ENCODE measurements at places on chromosomes 16 and 17.

GRCh38 chr16:23302045-23302956 is at the start of gene SCNN1B:
Gene SCNN1B (plus strand): TSS chr16:23302302. CDS start chr16:23348600, 46,298 bp downstream.
- no peak for DNase-seq

DNA sequence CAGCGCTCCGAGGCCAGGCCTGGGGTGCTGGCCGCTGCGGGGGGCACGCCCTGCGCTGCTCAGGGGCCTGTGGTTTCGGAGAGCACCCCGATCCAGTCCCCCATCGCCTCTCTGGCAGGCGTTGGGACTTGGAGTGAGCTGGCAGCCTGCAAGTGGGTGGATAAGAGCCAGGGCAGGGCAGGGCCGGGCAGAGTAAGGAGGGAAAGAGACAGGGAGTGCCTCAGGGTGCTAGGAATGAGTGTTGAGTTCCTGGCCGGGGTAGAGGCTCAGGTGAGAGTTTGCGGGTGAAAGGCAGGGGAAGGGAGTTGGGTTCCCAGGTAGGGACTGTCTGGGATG is 1.3 kb downstream of the CDH13 start:
- no peak for DNase-seq

GRCh38 chr16:73743665-73744496 is 552.7 kb upstream of the PSMD7 start:
- DNase-seq = no peak

DNA sequence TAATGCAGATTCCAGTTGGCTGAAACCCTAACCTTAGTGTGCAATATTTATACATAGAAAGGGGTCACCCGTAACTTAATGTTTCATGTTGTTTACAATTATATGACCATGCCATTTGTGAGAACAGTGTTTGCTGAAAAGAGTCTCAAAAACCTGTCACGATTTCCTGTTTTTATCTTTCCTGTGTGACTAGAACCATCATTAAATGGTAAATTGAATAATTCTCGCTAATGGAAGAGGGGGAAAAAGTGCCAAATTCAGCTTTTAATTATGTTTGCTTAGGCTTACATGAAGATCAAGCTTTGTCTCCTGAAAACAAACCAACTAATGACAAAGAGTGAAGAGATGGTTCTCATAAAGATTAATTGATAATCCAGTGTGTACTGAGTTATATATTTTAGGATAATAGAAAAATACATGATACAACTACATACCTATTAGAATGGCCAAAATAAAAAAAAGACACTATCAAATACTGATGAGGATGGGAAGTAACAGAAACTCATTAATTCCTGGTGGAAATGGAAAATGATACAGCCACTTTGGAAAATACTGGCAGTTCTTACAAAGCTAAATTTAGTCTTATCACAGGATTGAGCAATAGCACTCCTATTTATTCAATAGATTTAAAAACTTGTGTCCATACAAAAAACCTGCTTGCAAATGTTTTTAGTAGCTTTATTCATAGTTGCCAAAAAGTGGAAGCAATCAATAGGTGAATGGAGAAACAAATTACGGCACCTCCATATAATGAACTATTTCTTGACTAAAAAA is 141.7 kb downstream of the CDK5R1 start:
- no peak for DNase-seq

GRCh38 chr17:44071198-44071520 is 624 bp downstream of the G6PC3 start:
- no peak for DNase-seq

- no peak for DNase-seq
Measured at GRCh38 chr16:50836121-50836621, 94.3 kb downstream of the CYLD start.

All from activated gamma-delta T cell (primary cell).